ENCODE measurements at places on chromosomes 12 and 14. TPM values are rescaled to one million over a fixed set of nuclear protein-coding genes. Genes with fewer than 3 reads are reported as not detected.

The ZNF410 gene
- 38.7 TPM for total RNA-seq

The EIF2B2 gene
- 37.7 TPM for total RNA-seq

The IAPP gene
- total RNA-seq = not detected

The LRP1-AS gene
- not detected for total RNA-seq

The SOAT2 gene
- not detected for total RNA-seq

The HSPB8 gene
- 54.6 TPM for total RNA-seq

DNA sequence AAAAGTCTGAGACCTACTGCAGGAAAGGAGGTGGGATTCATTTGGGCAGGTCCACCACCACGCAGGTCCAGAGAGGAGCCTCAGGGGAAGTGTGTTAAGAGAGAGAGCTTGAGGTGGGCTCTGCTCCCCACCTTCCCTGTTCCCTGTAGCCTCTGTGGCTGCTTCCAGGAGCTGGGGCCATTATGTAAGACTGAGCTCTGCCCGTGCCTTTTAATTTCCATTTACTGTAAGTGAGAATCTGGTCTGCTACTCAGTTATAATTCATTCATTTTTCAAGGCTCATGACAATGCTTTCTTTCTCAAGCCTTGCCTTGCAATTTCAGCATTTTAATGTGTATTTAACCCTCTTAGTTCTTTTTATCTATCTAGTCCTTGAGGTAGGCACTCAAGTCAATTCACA, 8.3 kb downstream of the SLC4A8 start:
- DNase-seq = no peak

DNA sequence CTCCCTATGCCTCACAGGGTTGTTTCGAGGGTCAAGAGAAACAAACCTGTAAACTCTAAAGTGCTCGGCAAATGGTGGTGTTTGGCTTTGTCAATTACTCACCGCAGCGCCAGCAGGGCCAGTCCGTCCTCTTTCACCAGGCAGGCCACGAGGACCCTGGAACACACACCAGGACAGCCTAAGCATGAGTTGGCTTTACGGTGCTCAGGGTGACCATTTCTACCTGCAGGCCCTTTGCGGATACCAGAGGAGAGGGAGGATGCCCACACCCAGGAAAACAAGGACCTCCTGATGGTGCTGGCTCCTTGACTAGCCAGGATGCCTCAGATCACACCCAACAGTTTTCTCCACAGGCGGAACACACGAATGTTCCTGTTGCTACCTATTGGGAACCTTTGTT, 11.5 kb downstream of the COL2A1 start:
- DNase-seq = no peak

GRCh38 chr12:63747553-63747952, 32.2 kb upstream of the RXYLT1 start:
- DNase-seq = no peak

DNA sequence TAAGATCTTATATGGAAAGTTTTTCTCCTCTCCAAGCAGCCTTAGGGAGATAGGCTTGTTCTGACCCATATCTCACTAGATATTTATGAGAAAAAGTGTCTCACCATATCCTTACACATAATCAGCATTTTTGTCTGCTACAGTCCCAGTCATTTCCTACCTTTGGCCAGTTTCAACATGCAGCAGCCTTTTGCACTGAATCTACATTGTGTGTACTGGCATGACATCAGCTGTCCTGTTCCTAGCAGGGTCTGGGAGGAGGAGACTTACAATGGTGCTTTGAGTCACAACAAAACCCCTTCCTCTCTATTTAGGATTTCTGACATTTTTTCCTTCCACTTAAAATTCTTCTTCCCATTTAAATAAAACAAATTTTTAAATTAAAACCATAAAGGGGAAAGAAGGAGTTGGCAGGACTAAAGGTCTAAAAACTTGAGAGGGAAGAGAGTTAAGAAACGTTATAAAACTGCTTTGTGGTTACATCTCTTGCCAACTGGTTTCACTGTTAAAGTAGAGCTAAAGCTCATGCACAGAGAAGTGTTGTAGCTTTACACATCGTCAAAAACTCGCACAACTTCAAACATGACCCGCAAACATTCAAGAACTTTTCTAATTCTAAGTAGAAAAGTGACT, 53.3 kb upstream of the CERS5 start:
- DNase-seq = peak; percentile 68

- no peak for DNase-seq
Observed at GRCh38 chr12:118851891-118852290, 129.4 kb upstream of the SRRM4 start.

- DNase-seq = peak; percentile 46
Observed at GRCh38 chr12:3135522-3136461, 58.6 kb downstream of the TSPAN9 start.

DNA sequence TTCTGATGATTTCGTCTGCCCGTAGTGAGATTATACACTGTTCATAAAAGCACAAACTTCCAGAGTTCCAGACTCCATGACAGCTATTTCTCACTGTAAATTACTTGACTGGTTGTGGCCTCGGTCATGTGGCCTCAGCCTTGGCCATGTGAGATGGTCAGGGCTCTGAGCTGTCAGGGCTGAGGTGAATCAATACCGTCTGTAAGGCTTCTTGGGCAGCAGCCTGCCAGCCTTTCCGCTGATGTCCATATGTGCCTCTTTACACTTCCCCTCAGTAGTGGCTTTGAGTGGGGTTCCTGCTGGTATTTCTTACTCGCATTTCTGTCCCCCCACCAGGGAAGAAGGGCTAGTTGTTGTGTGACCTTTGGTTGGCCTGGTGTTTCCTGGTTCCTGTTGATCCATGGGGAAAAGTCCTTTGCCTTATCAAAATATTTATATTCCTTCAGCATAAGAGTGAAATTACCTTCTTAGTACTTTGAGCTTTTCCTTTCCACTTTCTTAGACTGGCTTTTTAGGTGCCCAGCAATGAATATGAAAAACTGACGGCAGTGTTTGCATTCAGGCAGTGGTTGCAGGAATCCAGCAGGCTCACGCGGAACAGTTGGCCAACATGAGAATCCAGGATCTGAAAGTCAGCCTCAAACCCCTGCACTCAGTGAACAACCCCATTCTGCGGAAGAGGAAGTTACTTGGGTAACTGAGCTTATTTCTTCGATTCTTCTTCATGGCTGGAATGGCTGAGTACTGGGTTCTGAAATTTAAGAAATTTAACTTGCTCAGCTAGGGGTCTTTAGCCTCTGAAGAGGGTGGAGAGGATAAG, 46.1 kb downstream of the MAPKAPK5 start:
- no peak for DNase-seq
